ENCODE measurements at places on chromosomes 1 and 21.
A peak's percentile ranks its signal among the peaks of the same experiment; 100 is the strongest.

DNA sequence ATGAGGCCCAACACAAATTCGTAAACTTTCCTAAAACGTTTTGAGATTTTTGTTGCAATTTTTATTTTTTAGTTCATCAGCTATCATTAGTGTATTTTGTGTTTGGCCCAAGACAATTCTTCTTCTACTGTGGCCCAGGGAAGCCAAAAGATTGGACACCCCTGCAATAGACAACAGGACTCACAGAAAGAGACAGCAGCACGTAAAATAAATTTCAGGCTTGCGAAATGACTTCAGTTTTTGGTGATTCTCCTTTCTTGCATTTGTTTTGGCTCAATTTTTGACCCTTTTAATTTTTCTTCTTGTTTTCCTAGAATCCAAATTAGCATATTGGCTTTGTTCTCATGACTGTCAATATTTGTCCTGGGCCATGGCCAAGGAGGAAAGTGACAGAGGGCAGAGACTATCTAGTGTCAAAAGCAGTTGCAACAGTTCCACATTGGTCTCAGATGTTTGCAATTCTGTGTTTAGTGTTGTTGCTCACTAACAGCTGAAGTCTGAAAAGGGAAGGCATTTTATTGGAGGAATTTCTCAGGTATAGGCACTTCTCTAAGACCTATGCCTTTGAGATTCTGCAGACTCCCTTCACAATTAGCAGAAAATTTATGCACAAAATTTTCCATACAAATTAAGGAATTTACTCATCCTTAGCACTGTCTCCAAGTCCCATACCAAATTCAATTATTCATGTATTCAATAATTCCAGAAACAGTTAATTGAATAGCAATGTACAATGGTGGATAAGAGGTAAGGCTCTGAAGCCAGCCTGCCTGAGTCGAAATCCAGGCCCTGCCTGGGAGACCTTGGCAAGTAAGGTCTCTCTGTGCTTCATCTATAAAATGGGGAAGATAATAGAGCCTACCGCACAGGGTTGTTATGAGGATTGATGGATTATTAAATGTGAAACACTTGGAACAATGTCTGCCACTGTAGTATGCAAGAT is 160.9 kb upstream of the IVNS1ABP start:
- DNase-seq = no peak

DNA sequence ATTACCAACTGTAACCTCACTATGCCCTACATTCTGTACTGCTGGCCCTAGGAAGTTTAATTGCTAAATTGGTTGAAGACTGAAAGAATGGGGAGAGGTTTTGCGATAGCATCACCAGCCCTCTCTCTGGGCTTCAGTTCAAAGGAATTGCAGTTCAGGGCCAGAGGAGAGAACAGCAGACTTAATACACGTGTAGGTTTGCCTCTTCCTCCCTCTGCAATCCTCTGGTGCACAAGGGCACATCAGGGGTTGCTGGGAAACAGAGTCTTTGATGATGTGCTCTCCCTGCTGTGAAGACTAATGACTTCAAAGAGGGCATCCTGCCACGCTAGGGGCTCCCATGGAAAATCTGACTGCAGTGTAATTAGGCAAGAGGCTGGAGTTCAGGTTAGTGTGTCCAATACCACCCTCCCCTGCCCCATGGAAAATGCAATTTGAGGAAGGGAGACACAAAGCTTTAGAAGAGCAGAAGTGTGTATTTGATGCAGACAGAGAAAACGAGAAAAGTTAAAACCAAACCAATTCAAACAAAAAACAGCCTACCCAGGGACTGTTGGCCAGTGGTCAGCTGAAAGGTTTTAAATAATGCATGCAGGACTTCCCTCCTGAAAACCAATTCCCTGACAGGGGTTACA is 167.9 kb downstream of the ASTN1 start:
- no peak for DNase-seq

DNA sequence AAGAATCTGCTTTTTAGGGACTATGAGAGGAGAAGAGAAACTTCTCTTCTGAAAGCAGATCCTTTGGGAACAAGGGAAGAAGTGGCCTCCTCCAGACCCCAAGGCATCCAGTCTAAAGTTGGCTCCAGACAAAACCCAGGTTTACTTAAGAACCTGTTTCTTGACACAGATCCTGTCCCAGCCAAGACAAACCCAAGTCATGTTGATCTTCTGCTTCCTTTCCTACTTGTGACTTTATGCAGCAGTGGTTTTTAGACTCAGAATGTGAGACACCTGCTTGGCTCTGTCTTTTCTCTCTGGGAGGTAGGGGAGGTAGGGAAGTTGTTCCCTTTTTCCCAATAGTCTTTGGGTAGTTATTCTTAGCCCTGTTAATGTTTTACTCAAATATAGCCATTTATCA is 38.3 kb downstream of the ELAPOR1 start:
- no peak for DNase-seq

DNA sequence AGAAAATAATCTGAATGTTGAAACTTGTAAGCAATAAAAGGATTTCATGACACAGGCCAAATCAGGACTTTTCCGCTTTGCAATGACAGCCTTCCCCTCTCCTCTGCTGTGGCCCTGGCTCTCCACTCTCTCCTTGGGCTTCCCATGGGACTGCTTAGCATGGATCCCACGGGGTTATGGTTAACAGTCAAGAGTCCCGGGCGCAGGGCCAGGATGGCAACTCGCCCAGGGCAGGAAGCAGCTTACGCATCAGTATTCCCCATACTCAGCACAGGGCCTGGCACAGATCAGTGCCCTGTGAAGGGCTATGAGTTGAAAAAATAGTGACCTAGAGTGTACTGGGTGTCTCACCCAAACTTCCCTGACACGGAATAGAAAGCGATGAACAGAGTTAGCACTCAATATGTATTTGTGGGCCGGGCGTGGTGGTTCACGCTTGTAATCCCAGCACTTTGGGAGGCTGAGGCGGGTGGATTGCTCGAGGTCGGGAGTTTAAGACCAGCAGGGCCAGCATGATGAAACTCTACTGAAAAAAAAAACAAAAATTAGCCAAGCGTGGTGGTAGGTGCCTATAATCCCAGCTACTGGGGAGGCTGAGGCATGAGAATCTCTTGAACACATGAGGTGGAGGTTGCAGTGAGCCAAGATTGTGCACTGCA is 29.1 kb upstream of the GRHL3 start:
- no peak for DNase-seq

- peak; percentile 87 for DNase-seq
Observed at GRCh38 chr1:46197964-46198811, at the start of gene POMGNT1. POMGNT1 (minus strand) TSS chr1:46198434; CDS start chr1:46197821, 613 bp downstream.

- peak; percentile 84 for DNase-seq
Observed at GRCh38 chr21:33198346-33199099, 31.2 kb upstream of the IFNAR2 start.

DNA sequence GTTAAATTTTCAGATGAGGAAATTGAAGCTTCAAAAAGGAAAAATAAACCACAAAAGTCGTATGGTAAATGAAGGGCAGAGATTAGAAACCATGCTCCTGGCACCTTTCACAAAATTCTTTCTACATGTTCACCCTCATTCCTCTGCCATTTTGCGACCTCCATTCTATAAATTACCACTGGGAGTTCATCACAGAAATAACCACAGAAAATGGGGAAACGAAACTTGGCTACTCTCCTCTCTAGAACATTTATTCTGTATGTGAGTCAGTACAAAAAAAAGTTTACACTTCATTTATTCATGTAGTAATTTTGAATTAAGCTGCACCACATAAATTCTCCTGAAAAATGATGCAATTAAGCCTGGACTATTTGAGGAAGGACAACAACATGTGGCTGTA is 320.9 kb upstream of the C1orf87 start:
- peak; percentile 2 for DNase-seq

DNA sequence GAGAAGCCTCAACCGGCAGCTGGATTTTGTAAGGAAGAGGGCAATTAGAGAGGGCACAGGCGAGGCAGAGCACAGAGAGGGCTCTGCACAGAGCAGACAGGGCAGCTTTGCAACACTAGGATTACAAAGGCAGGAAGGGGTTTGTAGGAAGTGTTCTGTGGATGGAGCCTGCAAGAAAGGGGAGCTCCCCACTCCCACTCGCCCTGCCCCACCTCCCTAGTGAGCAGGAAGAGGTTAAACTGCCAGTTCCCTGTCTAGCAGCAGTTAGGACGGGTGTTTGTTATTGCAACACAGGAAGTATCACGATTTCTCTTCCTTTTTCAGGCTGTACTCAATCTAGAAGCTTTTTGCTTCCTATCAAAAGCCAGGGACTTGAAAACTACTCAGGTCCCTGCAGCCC is 63.3 kb upstream of the LRRC8D start:
- peak; percentile 82 for DNase-seq

DNA sequence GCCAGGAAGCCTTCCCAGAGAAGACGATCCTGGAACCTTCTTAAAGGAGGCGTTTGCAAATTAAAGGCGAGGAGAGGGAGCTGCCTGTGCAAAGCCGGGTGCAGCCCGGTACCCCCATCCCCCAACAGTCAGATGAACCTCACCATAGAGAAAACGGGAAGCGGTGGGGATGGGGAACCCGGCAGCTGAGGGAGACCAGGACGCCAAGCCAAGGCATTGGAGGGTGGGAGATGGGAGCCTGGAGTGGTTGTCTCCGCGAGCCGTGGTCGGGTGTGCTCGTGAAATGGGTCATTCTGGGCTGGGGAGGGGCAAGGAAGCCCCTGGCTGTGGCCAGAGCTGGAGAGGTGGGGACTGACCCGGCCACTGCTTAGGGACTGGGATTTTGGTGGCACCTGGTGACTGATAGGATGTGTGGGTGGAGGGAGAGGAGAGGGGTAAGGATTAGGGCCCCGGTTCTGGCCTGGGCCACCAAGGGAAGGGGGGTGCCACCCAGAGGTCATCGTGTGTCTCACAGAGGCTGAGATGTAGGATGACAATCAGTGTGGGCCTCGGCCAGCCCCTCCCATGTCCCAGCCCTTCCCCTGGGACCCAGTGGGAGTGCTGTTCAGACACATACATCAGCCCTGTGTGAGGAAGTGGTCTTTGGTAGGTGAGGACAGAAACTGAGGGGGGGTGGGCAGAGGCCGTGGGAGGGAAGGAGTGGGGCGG is 676 bp upstream of the PADI2 start:
- DNase-seq = peak; percentile 65

DNA sequence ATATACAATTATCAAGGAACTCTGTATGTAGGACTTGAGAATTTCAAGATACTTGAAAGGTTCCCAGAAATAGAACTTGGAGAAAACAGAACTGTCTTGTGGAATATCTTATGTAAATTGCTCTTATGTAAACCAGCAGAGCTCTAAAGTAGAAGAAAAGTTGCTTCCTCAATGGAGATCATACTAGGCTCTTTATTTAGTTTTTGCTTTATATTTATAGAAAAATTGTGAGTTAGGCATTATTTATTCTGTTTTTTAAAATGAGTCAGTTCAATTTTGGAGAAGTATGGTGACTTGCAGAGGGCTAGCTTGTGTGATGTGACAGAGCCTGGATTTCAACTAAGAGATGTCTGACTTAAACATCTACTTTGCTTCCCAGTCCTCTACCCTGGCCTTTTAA is 40.4 kb downstream of the ATP6V1G3 start:
- no peak for DNase-seq

GRCh38 chr1:175906370-175906769 is 163.0 kb upstream of the TNR start:
- DNase-seq = no peak
